ENCODE measurements at places on chromosomes 12 and 14.

GRCh38 chr12:90338365-90338764 lies 616.6 kb downstream of the CCER1 start:
- no peak for DNase-seq

DNA sequence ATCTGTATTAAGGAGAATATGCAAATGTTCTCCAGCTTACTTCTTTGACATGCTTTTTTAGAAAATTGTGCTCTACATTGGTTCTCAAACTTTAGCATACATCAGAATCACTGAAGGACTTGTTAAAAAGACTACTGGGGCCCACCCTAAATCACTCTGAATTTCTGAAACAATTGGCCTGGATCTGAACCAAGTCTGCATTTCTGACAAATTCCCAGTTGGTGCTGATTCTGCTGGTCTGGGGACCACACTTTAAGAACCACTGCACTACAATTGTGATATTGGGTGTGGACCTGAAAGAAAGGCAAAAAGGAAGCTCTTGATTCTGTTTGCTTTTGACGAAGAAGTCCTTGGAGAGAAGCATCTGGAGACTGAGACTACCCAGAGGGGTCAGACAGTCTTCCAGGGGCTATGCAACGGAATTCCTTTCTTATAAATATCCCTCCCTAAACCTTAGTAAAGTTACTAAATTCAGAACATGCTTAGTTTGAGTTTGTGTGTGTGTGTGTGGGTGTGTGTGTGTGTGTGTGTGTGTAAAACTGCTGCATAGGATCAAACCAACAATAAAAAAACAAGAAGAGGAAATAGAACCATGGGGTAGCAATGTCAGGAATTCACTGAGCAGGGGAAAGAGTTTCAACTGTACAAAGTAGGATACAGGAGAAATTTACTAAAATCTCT lies 36.8 kb downstream of the EAPP start:
- DNase-seq, result no peak

DNA sequence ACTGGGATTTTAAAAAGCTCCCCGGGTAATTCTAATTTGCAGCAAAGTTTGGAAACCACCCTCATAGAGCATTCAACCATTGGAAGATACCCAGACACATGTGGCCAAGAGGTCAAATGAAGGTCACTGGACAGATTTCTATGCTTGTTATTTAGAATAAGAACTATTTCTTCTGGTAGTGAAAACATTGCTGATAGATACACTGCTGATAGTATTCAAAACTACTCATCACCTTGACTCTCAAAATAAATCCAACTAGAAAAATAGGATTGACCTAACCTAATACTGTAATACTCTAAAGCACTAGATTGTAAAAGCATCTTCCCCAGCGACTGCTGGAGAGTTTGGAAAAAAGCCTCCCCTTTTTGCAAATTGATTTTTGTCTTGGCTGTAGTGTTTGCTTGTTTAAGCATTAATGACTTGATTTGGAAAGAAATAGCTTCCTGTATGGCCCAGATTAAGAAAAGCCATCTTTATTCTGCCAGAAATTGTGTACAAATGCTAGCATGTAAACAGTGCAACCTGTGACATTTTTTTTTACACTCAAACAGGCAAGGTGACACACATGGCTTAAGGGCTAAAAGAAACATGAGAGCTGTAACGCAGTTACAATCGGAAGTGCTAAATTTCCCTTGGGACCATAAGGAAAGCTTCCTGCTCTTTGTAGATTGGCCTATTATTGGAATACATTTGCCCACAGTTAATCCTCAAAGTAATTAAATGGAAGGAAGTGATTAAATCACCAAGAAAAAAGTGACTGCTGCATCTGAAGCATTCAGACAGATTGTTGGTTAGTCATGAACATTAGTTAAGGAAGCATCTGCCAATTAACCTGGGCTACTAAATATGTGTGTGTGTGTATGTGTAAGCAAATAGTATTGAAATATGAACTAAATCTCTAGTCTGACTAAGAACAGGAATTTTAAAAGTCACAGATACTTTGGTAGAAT lies 356.5 kb upstream of the ATP2B1 start:
- no peak for DNase-seq

DNA sequence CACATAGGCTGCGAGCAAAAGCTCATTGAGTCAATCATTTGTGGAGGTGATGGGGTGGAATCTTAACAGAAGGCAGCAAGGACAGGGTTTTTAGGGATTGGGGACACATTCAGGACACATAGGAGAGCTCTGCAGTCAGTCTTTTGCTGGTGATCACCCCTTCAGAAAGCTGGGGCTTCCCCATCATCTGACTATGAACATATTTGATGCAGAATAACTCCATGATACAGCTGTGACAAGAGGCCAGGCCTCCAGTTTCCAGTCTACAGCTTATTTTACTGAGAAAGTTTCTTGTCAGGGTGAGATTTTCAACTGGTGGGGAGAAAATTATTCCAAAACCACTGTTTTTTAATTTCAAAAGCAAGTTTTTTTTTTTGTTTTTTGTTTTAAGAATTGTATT lies 134.2 kb downstream of the TMEM30B start:
- no peak for DNase-seq

DNA sequence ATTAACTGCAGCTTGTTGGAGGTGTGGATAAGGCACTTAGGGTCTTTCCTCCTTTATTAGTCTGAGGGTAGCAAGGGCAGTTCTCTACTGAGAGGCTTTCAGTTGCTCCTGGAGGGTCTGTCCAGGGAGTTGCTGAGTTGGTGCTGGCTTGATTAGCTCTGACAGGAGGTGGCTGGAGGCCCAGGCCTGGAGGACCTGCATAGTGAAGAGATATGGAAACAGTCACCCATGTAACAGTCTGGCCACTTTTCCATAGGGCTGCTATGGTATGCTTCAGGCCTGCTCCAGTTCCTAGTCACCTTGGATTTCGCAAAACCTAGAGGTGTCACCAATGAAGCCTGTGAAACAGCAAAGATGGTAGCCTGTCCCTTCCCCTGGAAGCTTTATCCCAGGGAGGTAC lies 143.3 kb upstream of the SLC38A2 start:
- no peak for DNase-seq

- DNase-seq, result no peak
Observed at GRCh38 chr14:38255408-38255672, 553 bp downstream of the CLEC14A start.

DNA sequence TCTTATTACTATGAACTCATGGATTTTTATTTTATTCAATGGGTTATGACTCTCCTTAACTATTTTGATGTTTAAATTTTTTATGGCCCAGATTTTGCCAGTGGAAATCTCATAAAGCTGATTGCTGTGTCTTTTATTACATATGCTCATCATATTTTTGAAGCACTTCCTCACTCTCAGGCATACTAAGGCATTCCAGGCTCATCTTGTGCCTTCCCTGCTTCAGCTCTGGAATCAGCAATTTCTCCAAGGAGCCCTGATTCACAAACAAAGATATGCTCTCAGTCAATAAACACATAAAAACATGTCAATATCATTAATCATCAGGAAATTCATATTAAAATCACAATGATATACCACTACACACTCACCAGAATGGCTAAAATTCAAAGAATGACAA lies 44.9 kb upstream of the SCN8A start:
- no peak for DNase-seq

DNA sequence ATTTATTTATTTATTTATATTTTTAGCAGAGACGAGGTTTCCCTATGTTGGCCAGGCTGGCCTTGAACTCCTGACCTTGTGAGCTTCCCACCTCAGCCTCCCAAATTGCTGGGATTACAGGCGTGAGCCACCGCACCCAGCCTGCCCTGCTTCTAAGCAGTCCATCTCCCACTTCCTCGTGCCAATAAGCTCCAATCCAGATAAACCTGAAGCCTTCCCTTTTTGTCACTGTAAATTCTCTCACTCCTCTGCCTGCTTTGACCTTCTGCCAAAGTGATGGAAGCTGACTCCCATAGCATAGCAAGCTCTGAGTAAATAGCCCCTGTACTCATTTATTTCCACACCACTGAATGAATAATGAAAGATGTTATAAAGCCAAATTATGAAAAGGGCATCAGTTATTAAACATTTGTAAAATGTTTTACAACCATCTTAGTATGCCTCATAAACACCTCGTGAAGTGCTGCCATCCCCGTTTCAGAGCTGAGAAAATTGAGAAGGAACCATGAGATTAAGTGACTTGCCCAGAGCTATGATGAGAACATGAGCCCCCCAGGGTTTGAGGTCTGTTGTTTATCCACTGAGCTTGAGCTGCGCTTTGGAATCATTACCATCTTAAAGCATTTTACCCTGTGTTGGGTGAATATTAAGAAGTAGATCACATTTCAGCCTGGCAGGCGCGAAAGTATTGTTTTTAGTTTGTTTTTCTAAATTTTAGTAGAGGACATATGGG lies 30.4 kb downstream of the MANSC1 start:
- no peak for DNase-seq

DNA sequence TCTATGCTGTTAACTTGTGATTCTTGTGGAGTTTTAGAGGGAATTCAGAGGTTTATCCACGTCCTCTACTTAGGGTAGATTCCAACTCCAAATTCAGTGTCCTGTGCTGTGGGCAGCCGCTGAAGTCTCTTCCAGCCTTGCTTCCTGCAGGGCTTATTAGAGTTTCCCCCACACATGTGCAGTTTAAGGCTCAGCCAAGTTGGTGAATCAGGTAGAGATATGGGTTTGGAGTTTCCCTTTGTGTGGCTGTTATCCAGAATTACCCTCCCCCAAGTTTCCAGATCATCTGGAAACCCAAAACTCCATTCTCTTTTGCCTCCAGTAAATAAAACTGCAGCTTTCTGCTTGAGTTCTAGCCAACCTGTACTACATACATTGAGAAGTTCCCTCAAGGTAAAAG lies 853.7 kb downstream of the GALC start:
- no peak for DNase-seq

- DNase-seq, result no peak
Observed at GRCh38 chr12:124286971-124287370, 7.9 kb upstream of the RFLNA start.

DNA sequence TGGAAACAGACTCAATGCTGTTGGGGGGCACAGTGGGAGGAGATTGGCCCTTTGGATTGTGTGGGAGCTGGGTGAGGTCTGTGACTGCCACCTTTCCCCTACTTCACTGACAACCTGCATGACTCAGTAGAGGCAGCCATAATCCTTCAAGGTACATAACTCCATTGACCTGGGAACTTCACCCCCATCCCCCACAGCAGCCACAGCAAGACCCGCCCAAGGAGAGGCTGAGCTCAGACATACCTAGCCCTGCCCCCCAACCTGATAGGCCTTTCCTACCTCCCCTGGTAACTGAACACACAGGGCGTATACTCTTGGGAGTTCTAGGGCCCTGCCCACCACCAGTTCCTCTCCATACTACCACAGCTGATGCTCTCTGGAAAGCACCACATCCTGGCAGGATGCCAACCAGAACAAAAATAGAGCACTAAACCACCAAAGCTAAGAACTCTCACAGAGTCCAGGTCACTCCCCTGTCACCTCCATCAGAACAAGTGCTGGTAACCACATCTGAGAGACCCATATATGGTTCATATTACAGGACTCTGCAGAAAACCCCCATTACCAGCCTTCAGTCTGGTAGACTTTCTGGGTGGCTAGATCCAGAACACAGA lies 703.9 kb downstream of the FSCB start:
- no peak for DNase-seq

Data from GM04503 (cell line).